Amniotic stem cell (primary cell): ENCODE measurements at places on chromosomes 2 and 18.

- DNase-seq = no peak
These were observed 17.2 kb upstream of the LYPD6B start for GRCh38 chr2:149021271-149021719.

DNA sequence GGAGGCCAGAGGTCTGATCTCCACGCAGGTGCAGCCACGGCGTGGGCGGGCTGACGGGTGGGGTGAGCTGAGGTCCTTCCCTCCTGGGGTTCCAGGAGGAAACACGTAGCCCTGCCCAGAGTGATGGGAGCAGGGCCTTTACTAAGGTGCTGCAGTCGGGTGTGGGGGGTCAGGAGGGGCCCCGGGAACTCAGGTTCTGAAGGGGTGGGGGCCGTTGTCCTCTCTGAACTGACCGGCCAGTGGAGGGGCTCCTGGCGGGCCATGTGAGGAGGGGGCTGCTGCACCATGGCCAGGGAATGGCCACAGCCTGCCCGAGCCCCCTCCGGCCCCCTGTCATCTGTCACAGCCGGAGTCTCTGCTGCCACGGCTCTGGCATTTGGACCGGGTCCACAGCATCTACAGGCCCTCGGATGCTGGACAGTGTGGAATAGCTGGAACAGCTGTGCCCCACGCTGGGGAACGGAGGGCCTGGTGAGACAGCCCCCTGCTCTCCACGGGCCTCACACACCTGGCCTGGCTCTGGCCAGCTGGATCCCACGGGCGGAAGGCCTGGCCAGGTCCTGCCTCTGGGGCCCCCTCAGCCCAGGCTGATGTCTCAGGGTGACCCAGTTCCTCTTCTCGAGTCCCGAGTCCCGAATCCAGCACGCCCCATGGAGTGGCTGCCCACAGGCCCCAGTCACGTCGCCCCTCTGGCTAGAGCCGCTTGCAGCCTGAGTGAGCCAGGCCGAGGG is 145.6 kb upstream of the GPC1 start:
- no peak for DNase-seq

- no peak for DNase-seq
These were observed 47.1 kb upstream of the ZNF519 start for GRCh38 chr18:14179306-14179705.

- DNase-seq = peak; percentile 13
These were observed 46.7 kb upstream of the GPR17 start for GRCh38 chr2:127599211-127599610.

GRCh38 chr2:182101263-182101662 is 115.6 kb downstream of the PPP1R1C start:
- no peak for DNase-seq

- no peak for DNase-seq
These were observed 78.8 kb downstream of the ANKRD12 start for GRCh38 chr18:9215221-9215933.

DNA sequence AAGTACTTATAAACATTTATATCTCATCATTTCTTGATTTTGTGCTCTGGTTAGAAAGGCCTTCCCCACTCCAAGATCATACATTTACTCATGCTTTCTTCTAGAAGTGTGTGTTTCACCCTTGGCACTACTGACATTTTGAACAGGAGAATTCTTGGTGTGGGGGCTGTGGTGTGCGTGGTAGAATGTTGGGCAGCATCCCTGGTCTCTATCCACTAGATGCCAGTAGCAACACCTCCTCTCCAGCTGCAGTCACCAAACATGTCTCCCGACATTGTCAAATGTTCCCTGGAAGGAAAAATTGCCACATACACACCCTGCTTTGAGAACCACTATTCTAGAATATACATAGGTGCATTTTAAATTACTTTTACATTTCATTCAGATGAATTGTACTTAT is 8.7 kb upstream of the TGIF1 start:
- DNase-seq = no peak

DNA sequence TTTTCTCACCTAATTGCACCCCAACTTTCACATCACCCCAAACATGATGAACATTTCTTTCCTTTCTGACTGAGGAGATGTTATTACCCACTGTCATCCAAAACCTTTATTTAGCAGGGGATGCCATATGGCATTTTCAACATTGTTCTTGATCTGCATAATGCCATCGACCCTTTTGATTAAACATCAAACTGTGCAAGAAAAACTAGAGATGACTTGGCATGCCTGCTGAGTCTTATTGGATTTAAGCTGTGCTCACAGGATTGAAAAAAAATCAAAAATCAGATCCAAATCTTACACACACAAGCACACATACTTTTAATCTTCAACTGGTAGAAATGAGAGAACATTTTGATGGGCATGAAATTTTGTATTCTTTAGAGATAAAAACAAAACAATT is 536.0 kb downstream of the TMX3 start:
- no peak for DNase-seq

GRCh38 chr2:234977228-234977679 is 25.4 kb downstream of the SH3BP4 start:
- no peak for DNase-seq

DNA sequence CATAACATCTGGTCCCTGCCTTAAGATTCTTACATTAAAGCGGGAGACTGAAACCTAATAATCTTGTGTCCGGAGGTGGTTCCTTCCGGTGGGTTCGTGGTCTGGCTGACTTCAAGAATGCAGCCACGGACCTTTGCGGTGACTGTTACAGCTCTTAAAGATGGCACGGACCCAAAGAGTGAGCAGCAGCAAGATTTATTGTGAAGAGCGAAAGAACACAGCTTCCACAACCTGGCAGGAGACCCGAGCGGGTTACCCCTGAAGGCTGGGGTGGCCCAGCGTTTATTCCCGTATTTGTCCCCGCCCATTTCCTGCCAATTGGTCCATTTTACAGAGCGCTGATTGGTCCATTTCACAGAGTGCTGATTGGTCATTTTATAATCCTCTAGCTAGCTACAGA is 122.3 kb upstream of the SIX2 start:
- no peak for DNase-seq

- DNase-seq = peak; percentile 64
These were observed 3.9 kb downstream of the KCNK3 start for GRCh38 chr2:26696351-26696816.

GRCh38 chr2:208570066-208570465 is 163.5 kb downstream of the PTH2R start:
- no peak for DNase-seq

DNA sequence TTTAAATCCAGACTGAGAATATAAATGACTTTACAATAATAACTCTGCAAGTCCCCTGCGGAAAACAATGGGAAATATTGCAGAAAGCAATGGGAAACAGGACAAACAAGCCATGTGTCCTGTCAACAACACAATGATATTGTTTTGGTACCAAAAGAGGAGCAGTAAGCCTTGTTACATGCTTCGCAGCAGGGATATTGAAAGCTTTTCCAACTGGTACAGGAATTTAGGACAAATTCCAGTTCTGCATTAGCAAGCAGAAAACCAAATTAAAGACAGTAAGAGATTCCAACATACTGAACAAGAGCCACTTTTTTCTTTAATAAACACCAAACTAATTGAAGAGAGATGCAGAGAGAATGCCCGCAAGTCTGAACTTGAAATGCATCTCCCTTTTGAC is 30.0 kb downstream of the FRZB start:
- DNase-seq = no peak

DNA sequence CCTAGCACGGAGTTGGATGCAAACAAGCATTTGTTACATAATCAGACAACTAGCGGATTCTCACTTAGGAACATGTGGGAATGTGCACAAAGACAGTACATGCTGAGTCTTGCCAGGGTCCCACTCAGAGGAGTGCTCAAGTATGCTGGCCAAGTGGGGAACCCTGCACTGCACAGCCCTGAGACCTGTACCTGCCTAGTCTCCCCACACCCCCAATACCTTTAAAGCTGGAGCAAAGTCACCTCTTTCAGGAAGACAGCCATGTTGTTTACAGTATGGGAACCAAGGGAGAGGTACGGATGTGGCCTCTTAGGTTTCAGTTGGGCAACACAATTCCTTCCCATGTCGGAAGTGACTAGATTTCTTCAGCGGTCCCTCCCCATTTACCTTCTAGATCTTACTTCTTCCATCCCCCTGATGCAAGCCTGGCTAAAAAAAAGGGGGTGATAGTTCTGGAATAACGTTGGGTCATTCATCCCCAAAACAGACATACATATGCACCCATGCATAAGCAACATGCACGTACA is 10.7 kb downstream of the CXCR1 start:
- no peak for DNase-seq
